ENCODE measurements at places on chromosomes 3 and 15. TPM values are rescaled to one million over a fixed set of nuclear protein-coding genes. Genes with fewer than 3 reads are reported as not detected.

The RMDN3 gene
- total RNA-seq, result 26.4 TPM

The TM6SF1 gene
- 2.5 TPM for total RNA-seq

The RNF123 gene
- total RNA-seq, result 33.2 TPM

The GOLGA6A gene
- not detected for total RNA-seq

The SLC38A3 gene
- total RNA-seq, result not detected

The ITIH4 gene
- total RNA-seq, result 1.3 TPM

The PRKCD gene
- 1.8 TPM for total RNA-seq

The SLC12A1 gene
- not detected for total RNA-seq

The IL20RB gene
- total RNA-seq, result 0.59 TPM

The CISH gene
- total RNA-seq, result 0.30 TPM

The PCSK6 gene
- 1.2 TPM for total RNA-seq

The ABHD6 gene
- 11.1 TPM for total RNA-seq

The EOMES gene
- total RNA-seq, result not detected
